Upper lobe of right lung (tissue), 1 donor: ENCODE measurements at places on chromosomes 16 and 17.

GRCh38 chr17:37447641-37448040 lies 41.0 kb downstream of the TADA2A start:
- no peak for DNase-seq

DNA sequence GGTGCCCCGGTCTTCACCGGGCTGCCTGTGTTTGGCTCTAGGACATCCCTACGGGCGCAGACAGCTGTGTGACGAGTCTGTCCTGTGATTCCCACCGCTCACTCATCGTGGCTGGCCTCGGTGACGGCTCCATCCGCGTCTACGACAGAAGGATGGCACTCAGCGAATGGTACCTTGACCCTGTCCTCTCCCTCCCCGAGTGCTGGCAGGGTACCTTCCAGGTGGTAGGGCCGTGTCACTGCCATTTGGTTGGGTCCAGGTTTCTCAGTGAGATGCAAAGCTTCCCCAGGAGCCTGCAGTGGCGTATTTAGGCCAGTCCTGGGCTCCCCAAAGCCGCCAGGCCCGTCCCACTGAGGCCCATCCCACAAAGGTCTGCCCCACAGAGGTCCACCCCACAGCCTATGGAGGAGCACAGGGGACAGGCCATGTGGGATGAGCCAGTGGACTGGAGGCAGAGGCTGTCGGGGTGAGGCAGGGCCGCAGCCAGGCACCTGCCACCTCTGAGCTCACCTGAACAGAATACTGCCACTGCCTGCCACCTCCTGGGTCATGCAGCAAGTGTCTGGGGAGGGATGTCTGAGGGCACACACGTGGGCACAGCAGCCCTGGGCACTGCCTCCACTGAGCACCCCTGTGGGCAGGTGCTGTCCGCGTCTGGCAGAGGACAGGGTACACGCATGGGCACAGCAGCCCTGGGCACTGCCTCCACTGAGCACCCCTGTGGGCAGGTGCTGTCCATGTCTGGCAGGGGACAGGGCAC lies 31.4 kb upstream of the CHMP6 start:
- DNase-seq = no peak

DNA sequence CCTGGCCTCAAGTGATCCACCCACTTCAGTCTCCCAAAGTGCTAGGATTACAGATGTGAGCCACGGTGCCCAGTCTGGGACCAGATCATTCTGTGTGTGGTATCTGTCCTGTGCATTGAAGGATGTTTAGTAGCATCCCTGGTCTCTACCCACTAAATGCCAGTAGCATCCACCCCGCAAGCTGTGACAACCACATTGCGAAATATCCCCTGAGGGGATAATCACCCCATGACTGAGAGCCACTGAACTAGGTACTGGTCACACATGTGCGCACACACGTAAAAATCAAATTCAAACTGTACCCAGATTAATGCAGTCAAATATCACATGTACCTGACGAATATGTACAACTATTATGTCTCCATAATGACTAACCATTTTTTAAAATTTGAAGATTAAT lies 35.8 kb downstream of the TEKT5 start:
- DNase-seq = no peak

- DNase-seq = no peak
Measured at GRCh38 chr17:40354221-40355122, 10.1 kb downstream of the GJD3 start.

- DNase-seq = no peak
Measured at GRCh38 chr17:17965152-17965721, 7.0 kb downstream of the TOM1L2 start.

DNA sequence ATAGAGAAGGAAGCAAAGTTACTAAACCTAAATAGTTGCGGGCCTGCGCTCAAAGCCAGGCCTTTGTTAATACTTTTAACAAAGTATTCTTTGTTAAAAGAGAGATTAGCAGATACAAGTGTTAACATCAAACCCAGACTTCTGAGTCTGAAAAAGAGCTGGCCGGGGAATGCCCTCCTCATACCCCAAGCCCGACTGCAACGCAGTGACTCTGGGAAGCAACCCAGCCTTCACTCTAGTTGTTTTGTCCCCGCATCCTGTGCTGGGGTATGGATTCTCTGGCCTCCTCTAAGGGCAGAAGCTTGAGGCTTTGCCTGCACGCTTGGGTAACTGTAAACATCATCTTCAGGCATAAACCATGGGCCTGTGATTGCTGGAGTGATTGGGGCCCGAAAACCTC lies 48.3 kb downstream of the ADCY7 start:
- DNase-seq = no peak

GRCh38 chr17:78766225-78766624 lies 15.8 kb downstream of the CYTH1 start:
- no peak for DNase-seq

DNA sequence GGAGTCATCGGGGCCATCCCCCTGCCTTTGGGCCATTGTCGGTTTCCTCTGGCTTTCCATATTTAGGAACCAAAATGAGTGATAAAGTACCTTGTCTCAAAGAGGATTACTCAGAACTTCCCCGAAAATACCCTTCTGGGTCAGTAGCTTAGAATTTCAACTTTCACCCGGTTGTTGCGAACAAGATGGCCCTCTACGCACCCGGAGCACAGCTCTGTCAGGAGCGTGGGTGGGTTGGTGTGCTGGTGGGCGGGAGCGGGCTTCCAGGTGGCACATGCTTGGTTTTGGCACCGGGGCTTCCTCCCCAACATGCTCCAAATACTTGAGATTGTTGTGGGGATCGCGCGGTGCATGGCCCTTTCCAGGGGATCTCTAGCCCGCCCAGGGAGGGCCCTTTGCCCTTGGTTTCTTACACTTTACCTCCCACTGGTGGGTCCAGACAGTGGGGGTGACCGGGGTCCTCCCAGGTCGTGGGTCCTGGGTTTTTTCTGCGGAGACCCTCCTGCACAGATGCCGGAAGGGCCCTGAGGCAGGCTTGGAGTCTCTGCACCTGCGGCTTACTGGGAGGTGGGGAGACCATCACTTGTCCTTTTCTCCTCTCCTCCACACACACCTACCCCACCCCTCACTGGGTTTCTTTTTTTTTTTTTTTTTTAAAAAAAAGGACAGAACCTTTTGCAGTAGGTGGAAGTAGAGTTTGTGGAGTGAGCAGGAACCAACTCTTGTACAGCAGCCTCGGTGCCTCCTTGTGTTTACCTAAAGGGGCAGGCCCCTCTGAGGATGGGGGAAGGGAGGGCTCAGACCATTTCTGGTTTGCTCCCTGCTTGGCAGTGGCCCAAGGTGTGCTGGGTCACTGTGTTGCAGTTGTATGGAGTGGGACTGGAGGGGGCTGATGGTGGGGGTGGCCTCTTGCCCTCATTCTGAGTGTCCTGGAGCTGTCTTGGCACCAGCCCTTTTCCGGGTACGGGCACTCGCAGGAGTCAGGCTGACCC lies 142.1 kb downstream of the SEC14L1 start:
- DNase-seq = peak; percentile 73

DNA sequence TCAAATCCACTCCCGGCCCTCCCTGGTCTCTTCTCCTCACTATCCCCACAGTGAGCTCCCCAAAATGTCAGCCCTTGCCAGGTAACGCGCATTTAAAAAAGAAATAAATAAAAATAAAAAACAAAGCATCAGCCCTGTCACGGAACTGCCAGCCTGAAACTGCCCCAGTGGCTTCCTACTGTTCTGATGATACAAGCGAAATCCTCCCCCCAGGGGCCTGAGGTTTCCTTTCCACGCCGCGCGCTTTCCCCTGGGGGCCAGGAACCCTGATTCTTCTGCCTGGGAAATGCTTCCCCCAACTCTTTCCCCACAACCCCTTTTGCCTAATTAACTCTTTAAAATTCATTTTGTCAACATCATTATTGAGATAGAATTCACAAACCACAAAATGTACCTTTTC lies 12.2 kb upstream of the RPH3AL start:
- peak; percentile 16 for DNase-seq

DNA sequence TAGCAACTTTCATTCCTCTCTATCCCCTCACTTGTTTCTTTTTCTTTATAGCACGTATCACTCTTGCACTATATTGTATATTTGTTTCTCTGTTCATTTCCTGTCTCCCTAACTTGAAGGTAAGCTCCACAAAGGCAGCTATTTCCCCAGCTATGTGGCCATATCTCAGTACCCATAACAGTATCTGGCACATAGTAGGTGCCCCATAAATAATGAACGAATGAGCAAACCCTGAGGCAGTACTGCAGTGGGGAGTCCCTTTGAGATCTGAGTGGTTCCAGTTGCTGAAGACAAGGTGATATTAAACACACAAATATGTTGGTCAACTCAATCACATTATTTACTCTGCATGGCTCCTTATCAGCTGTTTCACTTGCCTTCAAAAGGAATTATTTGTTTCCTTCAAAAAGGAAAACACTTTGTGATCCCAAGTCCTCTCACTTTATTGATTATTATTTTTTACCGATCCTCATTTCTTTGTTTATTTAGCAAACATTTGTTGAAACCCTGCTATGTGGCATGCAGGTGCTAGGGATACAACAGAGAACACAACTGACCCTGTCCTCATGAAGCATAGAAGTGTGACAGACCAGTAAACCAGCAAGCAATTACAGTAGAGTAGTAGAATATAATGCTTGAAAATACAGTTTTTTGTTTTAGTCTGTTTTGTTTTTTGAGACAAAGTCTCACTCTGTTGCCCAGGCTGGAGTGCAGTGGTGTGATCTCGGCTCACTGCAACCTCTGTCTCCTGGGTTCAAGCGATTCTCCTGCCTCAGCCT lies 5.7 kb upstream of the ADAP2 start:
- no peak for DNase-seq

- DNase-seq = no peak
Measured at GRCh38 chr16:71846431-71846830, 655 bp downstream of the ATXN1L start.

- peak; percentile 18 for DNase-seq
Measured at GRCh38 chr16:3497771-3498170, 2.5 kb upstream of the C16orf90 start.

DNA sequence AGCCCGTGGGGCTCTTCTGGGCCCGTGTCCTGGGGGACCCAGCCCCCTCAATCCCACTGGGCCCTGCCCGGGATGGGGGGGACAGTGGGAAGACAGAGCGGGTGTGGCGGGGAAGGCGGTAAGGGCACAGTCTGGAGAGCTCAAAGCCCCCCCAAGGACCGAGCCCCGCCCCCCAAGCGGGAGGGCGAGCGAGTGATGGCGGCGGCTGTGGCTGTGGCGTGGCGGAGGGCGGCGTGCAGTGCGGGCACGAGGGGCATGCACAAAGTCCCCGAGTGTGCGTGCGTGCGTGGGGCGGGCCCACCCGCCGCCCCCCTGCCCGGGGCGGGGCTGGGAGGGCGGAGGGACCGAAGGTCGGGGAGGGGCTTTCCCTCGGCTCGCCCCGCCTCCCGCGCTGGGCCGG lies 3.6 kb upstream of the WDR24 start:
- DNase-seq = no peak

GRCh38 chr17:17999364-18000029 lies 26.8 kb downstream of the DRC3 start:
- DNase-seq = no peak

DNA sequence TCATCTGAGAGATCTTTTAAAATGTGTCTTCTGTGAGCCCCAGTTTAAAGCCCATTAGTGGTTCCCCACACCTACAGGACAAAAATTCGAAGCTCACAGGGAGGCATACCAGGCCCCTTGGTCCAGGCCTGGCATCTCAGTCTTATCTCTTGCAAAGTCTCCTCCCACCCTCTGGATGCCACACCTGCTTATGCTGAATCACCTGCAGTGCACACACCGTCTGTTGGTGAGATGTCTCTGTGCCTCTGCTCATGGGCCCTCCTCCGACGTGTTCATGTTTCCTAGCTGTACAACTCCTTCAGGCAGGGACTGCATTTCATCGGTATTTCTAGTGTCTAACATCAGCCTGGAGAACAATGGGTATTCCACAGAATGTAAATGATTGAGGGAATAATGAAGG lies 41.6 kb downstream of the RNF157 start:
- DNase-seq = no peak

- DNase-seq = no peak
Measured at GRCh38 chr16:22091721-22092120, 620 bp upstream of the VWA3A start.

DNA sequence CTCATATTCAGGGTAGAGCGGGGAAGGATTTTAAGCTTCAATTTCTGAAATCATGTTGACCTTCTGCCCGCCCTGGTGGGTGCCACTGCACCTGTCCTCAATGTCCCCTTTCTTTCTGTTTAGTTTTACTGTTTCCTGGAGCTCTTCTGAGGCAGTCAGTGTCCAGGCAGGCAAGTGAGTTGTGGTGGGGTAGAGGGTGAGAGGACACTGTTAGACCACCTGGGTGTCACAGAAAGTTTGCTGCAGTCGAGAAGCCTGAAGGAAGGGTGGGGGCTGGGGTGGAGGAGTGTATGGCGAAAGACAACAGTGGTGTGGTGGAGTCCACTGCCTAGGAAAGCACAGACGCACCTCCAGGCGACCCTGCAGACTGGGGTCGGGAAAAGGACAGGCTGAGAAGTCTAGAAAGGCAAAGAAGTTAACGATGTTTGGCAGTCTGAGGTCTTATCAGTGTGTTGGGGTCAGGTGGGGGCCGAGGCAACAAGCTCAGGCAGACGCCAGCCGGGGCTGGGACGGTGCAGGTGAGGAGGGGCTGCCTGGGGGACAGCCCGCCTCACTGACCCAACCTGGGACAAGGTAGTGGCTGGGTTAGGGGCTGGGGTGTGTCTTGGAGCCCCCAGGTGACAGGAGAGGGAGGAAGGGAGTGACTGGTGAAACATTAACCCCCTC lies 23.3 kb upstream of the HOXB13 start:
- peak; percentile 52 for DNase-seq

- no peak for DNase-seq
Measured at GRCh38 chr17:68777243-68777855, 176.2 kb upstream of the FAM20A start.

DNA sequence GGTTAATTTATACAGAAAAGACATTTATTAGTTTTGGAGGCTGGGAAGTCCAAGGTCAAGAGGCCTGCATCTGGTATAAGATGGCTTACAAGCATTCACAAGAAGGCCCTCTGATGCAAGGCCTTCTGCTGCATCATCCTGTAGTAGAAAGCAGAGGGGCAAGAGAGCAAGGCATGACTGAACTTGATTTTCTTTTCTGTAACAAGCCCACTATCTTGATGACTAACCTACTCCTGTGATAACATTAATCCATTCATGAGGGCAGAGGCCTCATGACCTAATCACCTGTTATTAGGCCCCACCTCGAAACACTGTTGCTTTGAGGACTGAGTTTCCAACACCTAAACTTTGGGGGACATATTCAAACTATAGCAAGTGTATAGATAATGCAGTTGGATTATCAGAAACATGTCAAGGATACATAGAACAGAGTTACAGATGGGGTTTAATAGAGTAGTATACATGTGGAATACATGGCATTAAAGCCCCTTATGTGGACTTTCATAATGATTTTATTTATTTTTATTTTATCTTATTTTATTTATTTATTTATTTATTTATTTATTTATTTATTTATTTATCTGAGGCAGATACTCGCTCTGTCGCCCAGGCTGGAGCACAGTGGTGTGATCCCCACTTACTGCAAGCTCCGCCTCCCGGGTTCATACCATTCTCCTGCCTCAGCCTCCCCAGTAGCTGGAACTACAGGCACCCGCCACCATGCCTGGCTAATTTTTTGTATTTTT lies 88.2 kb downstream of the CHD9 start:
- no peak for DNase-seq

- no peak for DNase-seq
Measured at GRCh38 chr17:38872027-38872511, 2.2 kb downstream of the LASP1 start.

GRCh38 chr17:38592487-38592886 lies 13.3 kb downstream of the SRCIN1 start:
- DNase-seq = no peak

- peak; percentile 61 for DNase-seq
Measured at GRCh38 chr17:75900691-75901533, 3.8 kb downstream of the MRPL38 start.

GRCh38 chr17:32586666-32587065 lies 99.9 kb downstream of the CDK5R1 start:
- DNase-seq = no peak
